ENCODE measurements at places on chromosomes 16 and 17.

DNA sequence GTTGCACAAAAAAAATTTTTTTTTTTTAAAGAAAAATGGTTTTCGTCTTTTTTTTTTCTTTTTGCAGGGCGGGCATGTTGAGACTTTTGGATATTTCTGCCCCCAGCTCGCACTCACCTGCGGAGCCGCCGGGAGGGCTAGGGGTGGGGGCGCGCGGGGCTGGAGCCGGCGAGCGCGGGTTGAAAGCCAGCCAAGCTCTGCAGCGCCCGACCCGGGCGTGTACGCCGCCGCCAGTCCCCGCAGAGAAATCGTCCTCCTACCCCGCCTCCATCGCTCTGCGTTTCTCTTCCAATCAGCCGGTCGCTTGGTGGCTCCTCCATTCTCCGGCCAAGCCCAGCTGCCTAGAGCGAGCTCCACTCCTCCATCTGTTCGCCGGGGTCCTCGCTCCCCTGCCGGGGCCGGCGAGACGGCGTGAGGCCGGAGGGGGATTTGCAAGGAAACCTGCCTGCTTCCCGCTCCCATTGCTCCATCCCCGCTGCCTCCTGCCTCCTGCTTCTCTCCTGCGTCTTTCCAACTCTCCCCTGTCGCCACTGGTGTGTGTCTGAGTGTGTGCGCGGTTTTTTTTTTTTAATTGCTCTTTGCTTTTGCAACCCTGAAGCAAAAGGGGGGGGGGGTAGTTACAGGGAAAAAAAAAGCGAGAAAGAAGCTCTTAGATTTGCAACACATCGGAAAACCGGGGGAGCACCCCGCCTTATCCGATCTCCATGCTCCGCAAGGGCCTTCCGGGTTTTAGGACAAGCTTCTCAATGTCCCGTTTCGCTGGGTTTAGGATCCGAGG lies 1.8 kb upstream of the UBTF start:
- peak; percentile 85 for DNase-seq

- DNase-seq = peak; percentile 69
Measured at GRCh38 chr17:47707056-47707804, 13.3 kb downstream of the TBKBP1 start.

GRCh38 chr17:64653325-64653984 lies 8.7 kb downstream of the SMURF2 start:
- no peak for DNase-seq

GRCh38 chr16:67910158-67910557 lies 17.1 kb downstream of the PSKH1 start:
- DNase-seq = peak; percentile 97

- no peak for DNase-seq
Measured at GRCh38 chr16:68656751-68657150, 11.6 kb downstream of the CDH3 start.

DNA sequence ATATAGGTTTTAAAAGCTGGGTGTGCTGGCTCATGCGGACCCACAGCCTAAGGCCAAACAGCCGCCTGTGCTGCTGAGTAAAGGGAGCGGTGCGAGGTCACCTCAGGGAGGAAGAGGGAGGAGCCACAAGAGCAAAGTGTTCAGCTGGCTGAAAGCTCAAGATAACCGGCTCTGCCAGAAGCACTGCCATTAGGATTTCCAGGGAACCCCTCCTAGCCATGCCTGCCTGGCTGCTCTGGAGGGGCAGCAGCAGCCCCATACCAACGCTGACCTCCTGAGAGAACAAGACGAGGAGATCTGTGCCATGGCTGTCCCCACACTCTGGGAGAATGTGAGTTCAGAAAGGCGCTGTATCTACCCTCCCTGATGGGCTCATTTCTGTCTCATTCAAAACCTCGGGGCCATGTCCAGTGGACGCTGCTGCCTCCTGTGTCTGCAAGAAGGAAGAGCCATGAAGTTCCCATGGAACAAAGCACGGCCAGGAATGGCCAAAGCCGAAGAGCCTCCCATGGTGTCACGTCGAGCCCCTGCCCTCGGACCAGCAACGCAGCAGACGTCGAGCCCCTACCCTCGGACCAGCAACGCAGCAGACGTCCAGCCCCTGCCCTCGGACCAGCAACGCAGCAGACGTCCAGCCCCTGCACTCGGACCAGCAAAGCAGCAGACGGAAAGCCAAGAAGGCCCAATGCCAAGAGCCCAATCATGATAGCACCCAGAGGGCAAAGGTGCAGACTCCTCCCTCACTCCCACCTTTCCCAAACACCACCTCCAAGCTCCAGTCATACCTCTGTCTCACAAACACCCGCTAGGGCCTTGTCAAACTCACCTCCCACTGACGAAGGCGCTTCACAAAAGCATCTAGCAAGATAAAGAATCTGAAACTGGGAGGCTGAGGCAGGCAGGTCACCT lies 107.0 kb downstream of the ANKRD11 start:
- DNase-seq = no peak

Measured in Ammon's horn (tissue), 1 donor.